ENCODE measurements at places on chromosomes 13 and 19.

DNA sequence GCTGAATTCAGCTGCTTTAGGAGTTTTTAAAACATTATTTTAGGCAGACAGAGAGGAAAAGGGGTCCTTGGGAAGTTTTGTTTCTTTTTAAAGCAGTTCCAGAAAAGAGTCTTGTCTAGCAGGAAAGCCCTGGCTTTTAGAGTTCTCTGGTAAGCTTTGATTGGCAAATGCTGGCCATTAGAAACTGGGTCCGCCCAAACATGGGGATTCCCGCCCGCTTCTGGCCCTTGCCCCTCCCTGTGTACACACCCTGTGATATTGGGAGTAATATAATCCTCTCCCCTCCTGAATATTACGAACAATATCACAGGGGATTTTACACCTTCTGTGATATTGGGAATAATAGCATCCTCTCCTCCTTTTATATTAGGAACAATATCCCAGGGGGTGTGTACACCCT lies 58.9 kb downstream of the ERICH4 start:
- no peak for DNase-seq

DNA sequence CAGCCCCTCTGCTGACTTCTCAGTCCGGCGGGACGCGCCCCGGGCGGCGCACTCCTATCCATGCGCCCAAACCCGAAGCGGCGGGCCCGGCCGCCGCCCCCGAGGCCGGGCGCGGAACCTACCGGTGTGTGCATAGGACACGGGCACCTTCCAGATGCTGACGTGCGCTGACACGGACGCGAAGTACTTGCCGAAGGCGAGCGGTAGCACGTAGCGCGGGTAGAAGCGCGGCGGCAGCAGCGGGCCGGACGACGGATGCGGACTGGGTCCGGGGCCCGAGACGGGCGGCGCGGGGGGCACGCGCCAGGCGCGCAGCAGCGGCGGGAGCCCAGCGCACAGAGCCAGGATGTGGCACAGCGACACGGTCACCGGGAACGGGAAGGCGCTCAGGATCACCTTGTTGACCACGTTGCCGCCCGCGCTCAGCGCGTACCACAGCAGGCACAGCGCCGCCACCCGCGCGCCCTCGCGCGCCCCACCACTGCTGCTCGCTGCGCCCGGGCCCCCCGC lies 338 bp downstream of the SLC35E1 start:
- no peak for DNase-seq

GRCh38 chr19:18262917-18263316 lies 11.3 kb downstream of the IQCN start:
- no peak for DNase-seq

GRCh38 chr19:40356681-40357595 lies 8.4 kb downstream of the PLD3 start:
- DNase-seq, result peak; percentile 35

Data from fibroblast of skin of right biceps (primary cell).